Activated T-helper 1 cell treated with anti-CD3 and anti-CD28 coated beads, Interleukin-12 subunit alpha, Interleukin-12 subunit beta, Interleukin-2, Interleukin-4 antibody, amounts not matched to agents 30 ng/mL and 10 ng/mL and 1 ng/mL, durations not matched to agents 14 hours and 24 hours and 36 hours (primary cell): ENCODE measurements at places on chromosomes 11 and 22.

GRCh38 chr11:112410325-112410724 is 149.7 kb upstream of the PLET1 start:
- no peak for DNase-seq

GRCh38 chr22:46646531-46647215 is 26.5 kb downstream of the GRAMD4 start:
- no peak for DNase-seq

DNA sequence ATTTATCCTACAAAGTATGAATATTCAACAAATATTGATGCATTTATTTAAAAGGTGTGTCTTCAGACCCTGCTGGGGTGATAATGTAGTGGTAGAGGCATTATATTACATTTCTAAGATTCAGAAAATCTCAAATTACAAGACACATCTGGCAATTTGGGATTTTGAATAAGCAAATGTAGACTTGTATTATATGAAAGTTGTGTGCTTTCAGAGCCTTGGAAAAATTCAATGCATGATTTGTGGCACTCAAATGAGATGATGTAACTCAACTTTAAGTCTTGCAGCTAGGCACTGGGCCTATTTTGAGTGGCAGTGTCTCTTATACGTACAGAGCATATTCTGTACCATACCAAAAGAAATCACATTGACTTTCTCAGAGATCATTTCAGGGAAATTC is 214.4 kb downstream of the ETS1 start:
- no peak for DNase-seq

GRCh38 chr22:27501191-27501936 is 300.2 kb downstream of the MN1 start:
- DNase-seq: no peak

DNA sequence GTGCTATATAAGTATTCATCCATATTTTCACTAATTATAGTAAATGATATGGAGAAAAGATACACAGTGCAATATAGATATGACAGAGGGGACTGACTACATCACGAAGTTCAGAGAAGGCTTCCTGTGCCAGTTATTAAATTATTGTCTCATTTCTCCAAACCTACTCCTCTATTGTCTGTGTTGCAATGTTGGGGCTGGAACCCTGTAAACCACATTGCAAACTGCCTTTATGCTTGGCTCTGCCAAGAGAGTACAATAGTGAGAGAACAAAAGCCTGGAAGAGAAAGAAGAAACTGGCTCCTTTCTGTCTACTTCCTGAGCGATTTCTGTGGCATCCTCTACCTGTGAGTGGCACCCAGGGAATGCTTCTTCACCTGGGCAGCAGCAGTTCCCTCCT is 46.4 kb downstream of the ME3 start:
- DNase-seq: no peak

DNA sequence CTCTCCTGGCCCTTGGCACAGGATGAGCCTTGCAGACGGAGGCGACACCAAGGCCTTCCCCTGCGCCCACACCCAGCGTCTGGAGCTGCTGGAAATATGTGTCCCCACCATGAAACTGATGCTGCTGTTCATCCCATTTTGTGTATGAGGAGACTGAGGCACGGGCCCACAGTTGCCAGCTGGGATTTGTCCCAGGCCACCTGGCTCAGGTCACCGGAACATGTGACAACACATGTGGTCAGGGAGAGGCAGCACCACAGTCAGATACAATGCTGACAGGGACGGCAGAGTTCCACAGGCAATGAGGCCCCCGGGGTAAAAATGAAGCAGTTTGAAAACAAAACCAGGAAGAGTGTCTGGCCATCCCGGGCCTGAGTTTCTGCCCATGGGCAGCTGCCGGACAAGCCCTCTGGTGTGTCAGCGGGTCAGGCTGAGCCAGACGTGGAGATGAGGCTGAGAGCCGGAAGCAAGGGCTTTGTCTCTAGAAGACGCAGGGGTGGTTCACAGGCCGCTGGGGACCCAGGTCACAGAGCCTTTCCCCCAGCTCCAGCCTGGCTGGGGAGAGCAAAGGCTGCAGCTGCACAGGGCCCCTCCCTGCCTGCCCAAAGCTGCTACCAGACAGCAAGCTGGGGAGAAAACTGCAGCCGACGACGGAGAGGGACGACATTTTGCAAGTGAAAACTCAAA is 80.7 kb downstream of the CDKN1C start:
- no peak for DNase-seq

GRCh38 chr22:42468841-42469240 is 36.6 kb upstream of the NFAM1 start:
- DNase-seq: no peak

DNA sequence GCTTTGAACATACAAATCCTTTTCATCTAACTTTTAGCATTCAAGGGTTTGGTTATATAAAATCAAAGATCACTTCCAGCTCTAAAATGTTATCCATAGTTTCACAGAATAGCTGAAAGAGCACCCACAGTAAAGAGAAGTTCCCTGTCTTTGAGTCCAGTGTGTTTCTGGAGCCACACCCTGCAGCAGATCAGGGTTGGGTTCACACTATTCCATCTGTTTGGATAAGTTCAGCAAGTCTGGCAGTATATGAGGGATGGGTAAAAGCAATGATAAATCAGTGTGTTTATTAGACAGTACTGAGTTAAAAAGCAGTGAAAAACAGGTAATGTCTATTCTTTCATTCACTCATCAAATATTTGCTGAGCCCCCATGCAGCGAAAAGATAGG is 135.8 kb upstream of the PITPNB start:
- DNase-seq: no peak

- no peak for DNase-seq
These were observed 987 bp downstream of the C1QTNF6 start for GRCh38 chr22:37186997-37187522.

- no peak for DNase-seq
These were observed 2.0 kb upstream of the LAYN start for GRCh38 chr11:111538407-111539114.

GRCh38 chr11:105799728-105800462 is 190.0 kb downstream of the GRIA4 start:
- no peak for DNase-seq
